ENCODE measurements at places on chromosomes 11 and 22.

GRCh38 chr22:31248138-31248745, 36.1 kb downstream of the LIMK2 start:
- no peak for DNase-seq

DNA sequence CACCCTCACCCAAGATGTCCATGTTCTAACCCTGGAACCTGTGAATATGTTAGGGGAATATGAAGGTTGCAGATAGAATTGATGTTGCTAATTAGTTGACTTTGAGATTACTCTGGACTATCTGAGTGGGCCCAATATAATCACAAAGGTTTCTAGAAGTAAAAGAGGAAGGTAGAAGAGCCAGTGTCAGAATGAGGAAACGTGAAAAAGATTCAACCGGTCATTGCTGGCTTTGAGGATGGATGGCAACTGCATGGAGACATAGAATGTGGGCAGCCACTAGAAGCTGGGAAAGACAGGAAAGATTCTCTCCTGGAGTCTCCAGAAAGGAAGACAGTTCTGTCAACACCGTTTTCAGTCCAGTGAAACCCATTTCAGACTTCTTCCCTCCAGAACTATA, 86.6 kb downstream of the CLPB start:
- DNase-seq: no peak

DNA sequence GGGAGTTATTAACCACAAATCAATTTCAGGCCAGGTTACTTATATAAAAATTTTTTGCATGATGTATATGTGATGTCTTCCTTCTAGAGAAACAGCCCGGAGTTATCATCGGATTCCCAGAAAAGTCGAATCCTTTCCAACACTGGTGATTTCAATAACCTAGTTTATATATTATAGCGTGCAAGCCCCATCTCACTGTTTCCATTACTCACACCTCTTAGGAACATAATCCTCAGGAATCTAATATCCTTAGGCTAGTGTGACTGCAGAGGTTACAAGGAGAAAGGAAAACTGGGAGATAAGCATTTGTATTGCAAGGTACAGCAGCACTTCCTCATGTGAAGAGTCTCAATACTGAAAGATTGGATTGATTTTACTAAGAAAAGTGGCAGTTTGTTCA, 20.3 kb downstream of the ARHGAP20 start:
- no peak for DNase-seq

- no peak for DNase-seq
Observed at GRCh38 chr11:123231777-123232176, 36.7 kb upstream of the CLMP start.

- DNase-seq: no peak
Observed at GRCh38 chr11:45247433-45247832, 38.7 kb downstream of the SYT13 start.

- DNase-seq: no peak
Observed at GRCh38 chr11:43222215-43222614, 89.6 kb upstream of the API5 start.

GRCh38 chr11:37721485-37721884, 1123.4 kb upstream of the RAG2 start:
- DNase-seq: no peak

DNA sequence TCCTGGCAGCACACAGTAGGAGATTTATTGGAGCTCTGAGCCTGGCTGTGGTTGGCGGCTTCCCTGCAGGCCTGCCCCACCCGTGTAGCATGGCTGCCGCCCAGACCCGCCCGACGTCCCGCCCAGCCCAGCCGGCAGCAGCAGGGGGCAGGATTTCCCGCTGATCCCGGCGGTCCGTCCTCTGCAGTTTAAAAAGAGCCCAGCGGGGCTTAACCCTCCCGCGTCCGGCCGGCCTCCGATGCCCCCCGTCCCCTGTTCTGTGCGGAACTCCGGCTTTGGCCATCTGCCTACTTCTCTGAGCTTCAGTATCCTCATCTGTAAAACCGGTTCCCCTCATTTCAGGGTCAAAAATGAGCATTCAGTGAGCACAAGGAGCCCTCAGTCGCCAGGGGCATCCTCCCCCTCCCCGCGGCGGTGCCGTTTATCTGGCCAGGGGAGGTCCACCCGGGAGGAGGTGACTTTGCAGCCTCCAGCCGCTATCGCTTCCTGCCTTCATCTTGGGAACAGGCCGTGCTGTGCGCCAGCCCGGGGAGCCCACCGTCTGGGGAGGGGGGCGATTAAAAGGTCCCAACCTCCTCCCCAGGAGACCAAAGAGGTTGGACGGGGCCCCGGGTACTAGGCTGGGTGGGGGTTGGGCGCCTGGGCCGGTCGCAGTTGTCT, at the start of gene GAS2L1:
Gene GAS2L1 (plus strand): TSS at position 476 of the 660 bp plus-strand sequence. CDS start 1,456 bp downstream, outside the sequence.
- peak; percentile 76 for DNase-seq

DNA sequence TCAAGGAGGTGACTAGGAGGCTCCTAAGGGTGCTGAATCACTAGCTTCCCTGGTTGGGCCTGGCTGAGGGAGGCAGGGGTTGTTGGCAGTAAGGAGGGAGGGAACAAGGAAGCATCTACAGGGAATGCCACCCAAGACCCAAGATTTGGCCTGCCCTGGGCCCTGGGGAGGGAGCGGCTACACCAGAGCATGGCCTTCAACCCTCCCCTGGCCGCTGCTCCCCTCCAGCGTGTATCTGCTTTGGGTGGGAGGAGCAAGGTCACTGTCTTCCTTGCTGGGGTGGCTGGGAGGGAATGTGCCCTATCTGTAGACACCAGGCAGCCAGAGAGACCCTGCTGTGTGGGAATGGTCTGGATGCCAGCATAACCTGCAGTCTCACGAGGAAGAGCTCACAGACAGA, 29.5 kb upstream of the MYEOV start:
- DNase-seq: no peak

GRCh38 chr11:1055109-1055703, 18.7 kb upstream of the MUC6 start:
- DNase-seq: no peak

GRCh38 chr11:67120456-67120855, 1.4 kb downstream of the KDM2A start:
- no peak for DNase-seq
